ENCODE measurements at places on chromosomes 7 and 10.

GRCh38 chr10:52778511-52779392, 6.2 kb upstream of the MBL2 start:
- no peak for DNase-seq

DNA sequence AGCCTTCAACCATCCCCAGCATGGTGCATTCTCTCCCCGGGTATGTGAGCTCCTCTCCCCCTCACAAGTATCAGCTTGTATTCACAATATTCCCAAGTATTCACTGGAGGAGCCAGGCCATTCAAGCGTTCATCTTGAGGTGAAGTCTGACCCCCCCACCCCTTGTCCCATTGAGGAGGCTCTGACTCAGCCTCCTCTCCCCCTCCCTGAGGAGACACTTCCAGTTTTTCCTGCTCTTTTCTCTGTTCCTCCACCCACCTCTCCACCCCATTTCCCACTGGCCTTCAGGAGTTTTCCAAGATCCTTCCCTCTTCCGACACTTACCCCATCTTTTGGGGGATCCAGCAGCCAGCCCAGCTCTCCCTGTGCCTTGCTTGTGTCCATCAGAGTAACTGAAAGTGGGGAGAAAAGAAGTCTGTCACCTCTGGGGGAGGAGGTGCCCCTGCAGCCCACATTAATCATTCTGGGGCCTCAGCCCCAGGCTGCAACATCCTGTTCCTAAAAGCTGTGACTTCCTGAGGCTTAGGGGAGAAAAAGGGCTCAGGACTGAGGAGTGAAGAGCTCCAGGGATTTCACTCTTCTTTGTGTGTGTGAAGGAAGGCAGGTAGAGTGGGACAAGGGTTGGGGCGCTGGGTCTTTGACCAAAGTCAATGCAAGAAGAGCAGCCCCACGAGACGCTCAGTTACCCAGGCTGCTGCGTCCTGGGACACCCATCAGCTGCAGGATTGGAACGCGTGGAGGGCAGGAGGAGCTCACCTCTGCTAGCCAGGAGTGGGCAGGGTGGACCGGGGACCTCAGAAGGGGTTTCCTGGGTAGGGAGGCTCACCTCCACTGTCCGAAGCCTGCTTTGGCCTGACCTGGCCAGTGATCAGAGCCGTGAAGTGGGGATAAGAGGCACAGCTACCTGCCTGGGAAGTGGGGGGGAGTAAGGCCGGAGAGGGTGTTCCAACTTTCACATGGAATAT, 1.1 kb downstream of the EPHA1 start:
- DNase-seq: no peak

GRCh38 chr7:5478568-5479430, 55.2 kb upstream of the TNRC18 start:
- no peak for DNase-seq

DNA sequence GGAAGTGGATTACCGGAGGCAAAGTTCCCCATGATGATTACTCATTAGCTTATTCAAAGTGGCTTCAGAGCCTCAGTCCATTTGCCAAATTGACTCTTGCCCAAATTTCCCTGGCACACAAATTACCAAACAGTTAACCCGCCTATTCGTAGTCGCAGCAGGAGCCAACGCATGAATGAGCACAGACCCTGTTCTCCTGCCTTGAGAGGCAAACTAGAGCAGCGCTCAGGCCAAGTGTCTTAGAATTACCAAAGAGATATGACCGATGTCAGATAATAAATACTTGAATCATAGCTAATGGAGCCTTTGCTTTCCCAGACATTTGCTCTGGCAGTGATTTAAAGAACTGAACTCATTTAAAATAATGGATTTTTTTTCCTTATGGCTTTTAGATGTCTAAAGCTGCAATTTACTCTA, 64.9 kb downstream of the CTTNBP2 start:
- peak; percentile 65 for DNase-seq

DNA sequence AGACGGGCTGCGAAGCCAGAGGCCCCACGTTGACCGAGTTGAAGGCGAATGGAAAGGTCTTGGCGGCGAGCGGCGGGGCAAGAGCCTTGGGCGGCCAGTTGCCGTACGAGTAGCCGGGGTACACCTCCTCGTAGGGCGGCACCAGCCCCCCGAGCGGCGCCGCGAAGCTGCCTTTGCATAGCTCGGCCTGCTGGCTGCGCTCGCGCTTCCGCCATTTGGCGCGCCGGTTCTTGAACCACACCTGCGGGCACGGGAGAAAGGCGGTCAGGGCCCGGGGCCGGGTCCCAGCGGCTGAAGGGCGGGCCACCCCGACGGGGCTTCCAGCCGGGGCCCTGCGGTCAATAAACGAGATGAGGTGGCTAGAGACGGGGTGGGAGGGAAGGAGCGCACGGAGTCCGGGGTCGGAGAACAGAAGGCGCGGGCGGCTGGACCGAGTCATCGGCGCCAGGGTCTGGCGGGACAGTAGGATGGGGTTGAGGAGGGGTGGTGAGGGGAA, 4.8 kb downstream of the ELOVL3 start:
- no peak for DNase-seq

- DNase-seq: no peak
These were observed 241.8 kb downstream of the TEX36 start for GRCh38 chr10:125441151-125441550.

DNA sequence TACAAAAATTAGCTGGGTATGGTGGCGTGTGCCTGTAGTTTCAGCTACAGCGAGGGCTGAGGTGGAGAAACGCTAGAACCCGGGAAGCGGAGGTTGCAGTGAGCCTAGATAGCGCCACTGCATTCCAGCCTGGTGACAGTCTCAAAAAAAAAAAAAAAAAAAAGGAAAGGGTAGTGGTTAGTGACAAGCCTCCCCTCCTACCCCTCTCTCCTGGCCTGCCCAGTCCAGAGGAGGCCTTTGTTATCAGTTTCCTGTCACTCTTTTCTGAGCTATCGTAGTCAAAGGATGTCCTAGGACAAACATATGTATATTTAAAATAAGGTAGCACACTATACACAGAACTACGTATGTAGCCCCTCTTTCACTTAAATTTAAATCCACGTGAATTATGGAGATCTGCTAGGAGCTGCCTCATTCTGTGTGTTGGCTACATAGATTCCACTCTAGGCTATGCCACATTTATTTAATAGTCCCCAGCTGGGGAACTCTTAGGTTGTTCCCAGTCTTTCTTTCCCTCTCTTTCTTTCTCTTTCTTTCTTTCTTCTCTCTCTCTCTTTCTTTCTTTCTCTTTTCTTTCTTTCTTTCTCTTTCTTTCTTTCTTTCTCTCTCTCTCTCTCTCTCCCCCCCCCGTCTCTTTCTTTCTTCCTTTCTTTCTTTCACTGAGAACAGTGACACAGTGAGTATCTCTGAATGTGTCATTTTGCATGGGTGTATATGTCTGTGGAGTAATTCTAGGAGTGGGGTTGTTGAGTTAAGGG, 3.9 kb downstream of the TSPAN15 start:
- no peak for DNase-seq

- no peak for DNase-seq
These were observed 65.3 kb downstream of the LMBR1 start for GRCh38 chr7:156827587-156828203.

DNA sequence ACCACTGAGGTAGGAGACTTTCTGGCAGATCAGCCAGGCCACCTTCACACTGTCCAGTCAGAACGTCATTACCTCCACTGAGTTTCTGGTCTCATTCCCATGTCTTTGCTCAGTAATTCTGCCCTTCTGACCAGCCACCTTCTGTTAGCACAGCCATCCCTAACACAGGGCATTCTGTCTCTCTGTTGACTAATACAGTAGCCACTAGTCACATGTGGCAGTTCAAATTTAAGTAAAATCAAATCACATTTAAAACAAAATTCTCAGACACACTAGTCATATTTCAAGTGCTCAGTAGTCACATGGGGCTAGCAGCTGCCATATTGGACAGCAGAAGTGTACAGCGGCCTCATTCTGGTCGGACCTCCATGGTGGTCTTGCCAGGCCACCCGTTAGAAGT, 7.4 kb downstream of the CPSF4 start:
- no peak for DNase-seq

DNA sequence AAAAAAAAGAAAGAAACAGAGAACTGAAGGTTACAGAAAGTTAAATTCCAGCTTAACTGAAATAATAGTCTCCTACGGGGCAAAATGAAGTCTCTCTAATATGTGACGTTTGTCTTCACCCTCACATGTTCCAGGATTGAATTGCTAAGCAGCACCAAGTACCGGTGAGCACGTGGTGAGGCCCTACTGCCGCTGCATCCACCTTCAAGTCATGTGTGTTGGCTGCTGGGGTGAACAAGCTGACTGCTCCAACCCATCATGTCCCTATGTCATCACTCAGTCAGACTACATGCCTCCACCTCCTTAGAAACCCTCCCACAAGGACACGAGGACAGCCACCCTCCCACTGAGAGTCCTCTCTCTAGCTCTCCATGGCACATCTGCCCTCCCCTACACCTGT, 35.4 kb upstream of the NPFFR1 start:
- no peak for DNase-seq

- no peak for DNase-seq
These were observed 145.1 kb downstream of the PLXNA4 start for GRCh38 chr7:132430861-132431822.

DNA sequence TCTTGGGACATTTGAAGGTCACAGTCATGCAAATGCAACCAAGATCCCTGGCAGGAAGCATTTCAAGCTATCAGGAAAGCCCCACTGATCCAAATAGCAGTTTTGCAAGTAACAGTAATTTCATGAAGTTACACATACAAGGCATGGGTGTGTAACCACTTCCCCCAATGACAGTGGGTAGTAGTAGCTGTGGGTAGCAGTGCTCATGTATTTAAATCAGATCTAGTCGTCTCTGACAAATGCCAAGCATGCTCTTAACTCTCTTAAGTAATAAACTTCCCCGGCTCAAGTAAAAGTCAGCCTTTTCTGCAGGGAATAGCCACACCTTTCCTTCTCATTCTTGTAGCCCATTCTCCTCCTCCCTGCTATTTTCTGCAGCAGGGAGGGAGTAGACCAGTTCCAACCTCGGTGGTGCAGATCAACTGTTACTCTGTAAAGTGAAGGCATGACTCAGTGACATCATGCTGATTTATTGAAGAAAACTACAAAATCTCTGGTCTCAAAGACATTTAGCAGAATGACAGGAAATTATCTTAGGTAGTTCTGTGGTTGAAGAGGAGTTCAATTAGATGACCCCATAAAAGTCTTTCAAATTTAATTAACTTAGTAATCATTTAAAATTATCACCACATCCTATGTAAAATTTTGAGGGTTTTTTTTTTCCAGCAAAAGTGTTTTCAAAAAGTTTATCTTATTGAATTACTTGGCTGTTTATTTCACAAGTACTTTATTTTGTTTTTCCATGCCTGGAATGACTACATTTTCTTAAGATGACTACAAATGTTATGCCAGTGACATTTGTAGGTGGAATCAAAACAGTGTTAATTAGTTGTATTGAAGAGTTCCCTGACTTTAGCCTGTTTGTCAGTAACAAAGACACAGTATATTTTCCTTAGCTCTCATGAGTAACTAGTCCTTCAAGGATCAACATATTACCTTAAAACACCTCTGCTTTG, 568.3 kb downstream of the INHBA start:
- no peak for DNase-seq

- no peak for DNase-seq
These were observed 92.7 kb downstream of the CDK14 start for GRCh38 chr7:90688810-90689209.

- no peak for DNase-seq
These were observed 650 bp upstream of the TM9SF3 start for GRCh38 chr10:96587264-96588059.

DNA sequence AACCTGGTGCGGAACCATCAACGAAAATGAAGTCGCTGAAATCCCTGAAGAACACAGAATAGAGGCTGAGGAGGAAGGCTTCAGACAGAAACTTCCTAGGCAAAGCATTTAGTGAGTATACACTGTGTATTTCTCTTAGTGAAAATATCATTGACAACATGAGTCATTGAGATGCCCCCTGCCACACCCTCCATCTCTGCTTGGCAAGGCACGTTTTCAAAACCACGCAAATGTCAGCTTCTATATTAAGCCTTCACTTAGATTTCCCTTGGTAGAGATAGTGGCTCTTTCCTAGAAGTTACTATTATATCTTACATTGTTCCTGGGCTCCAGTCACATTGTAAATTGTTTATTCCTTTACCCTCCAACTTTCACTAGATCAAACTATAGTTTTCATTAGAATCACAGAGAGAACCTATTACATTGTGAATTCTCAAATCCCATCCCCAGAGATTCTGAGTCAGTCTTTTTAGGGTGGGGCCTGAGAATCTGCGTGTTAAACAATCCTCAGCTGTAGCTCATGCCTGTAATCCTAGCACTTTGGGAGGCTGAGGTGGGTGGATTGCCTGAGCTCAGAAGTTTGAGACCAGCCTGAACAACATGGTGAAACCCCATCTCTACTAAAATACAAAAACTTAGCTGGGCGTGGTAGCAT, 4.6 kb upstream of the SKAP2 start:
- DNase-seq: no peak

GRCh38 chr7:30912986-30913811, 1.5 kb downstream of the AQP1 start:
- no peak for DNase-seq

- DNase-seq: no peak
These were observed 113.1 kb downstream of the GALNT17 start for GRCh38 chr7:71245038-71245437.

- DNase-seq: no peak
These were observed 55.9 kb upstream of the MXI1 start for GRCh38 chr10:110151467-110151866.

DNA sequence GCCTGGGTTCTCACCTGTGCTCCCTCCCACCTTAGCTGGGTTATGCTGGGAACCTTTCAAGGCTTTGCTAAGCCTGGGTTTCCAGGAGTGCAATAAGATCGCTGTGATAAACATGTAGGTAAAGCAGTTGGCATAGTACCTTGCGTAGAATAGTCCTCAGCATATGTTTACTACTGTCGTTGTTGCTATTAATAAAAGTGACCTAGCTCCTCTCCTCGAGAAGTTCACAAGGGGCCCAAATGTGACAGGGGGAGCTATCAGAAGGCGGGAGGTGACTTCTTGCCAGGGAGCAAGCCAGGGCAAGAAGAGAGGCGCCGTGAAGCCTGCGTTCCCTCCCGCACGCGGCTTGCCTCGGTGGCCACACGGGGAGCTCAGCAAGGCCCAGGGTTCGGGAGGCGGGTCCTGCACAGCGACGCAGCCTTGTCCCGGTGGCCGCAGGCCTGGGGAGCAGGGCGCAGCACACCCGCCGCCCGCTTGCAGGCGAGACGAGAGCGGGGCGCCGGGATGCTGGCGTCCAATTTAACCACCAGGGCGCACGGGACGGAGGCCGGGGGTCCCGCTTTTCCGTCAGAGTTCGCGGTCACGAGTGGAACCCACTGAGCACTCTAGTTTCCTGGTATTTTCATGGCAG, 106.2 kb downstream of the SNX10 start:
- no peak for DNase-seq

- DNase-seq: no peak
These were observed 396.4 kb upstream of the AKR1E2 start for GRCh38 chr10:4429571-4429970.

DNA sequence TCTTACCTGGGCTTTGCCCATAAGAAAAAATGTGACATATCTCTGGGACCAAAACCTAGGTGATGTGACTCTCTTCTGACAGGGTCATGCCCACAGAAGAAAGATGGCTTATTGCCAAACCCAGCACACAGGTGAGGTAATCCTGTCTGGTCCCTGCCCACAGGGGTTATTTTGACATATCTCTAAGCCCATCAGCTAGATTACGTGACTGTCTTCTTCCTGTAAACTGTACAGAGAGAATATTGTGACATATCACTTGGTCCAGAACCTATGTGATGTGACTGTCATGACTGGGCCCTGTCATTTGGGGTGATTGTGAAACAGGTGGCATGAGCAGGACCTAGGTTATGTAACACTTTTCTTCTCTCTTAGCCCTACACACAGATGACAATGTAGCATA, 48.8 kb upstream of the ZNF680 start:
- DNase-seq: no peak
